ENCODE measurements at places on chromosomes 5 and 9.
A peak's percentile ranks its signal among the peaks of the same experiment; 100 is the strongest.

- no peak for DNase-seq
Observed at GRCh38 chr5:114369680-114370417, 8.0 kb downstream of the KCNN2 start.

DNA sequence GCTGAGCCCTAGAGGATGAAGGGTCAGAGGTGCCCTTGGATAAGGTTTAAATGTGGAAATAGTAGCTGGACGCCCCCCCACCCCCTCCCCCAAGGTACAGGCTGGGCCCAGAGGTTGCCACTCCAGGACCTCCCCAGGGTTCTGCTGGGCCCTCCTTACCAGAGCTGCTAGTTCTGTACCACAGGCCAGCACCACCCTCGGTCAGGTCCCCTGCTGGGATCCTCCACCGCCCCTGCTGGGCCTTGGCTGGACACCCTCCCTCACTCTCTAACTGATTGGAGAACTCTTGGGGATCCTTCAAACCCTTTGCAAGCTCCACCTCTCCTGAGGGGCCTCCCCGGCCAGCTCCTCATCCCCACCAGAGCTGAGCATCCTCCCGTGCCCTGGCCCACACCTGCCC lies 34.9 kb downstream of the PTGES start:
- DNase-seq: no peak

DNA sequence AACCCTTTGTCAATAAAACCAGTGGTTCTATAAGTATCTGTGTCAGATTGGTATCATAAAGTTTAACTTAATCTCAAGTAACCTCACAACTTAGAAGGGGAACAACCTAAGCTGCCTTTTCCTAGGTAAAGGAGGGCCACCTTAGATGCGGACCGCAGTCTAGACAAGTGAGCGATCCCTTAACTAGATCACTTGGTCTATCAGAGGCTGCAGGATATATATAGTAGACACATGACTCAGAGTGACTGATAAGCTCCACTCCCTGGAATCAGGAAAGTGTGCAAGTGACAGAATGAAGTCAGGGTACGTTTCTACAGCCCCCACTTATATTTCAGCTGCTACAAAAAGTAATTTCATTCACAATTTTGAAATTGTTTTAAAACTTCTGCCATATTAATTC lies 7.4 kb downstream of the REEP5 start:
- no peak for DNase-seq

GRCh38 chr9:17225407-17225806 lies 90.6 kb downstream of the CNTLN start:
- DNase-seq: no peak

GRCh38 chr5:150469718-150470469 lies 20.4 kb upstream of the RPS14 start:
- DNase-seq: no peak

GRCh38 chr5:83145241-83145640 lies 67.9 kb downstream of the XRCC4 start:
- DNase-seq: no peak

GRCh38 chr9:88173378-88173999 lies 35.2 kb upstream of the SPATA31C2 start:
- DNase-seq: peak; percentile 32

DNA sequence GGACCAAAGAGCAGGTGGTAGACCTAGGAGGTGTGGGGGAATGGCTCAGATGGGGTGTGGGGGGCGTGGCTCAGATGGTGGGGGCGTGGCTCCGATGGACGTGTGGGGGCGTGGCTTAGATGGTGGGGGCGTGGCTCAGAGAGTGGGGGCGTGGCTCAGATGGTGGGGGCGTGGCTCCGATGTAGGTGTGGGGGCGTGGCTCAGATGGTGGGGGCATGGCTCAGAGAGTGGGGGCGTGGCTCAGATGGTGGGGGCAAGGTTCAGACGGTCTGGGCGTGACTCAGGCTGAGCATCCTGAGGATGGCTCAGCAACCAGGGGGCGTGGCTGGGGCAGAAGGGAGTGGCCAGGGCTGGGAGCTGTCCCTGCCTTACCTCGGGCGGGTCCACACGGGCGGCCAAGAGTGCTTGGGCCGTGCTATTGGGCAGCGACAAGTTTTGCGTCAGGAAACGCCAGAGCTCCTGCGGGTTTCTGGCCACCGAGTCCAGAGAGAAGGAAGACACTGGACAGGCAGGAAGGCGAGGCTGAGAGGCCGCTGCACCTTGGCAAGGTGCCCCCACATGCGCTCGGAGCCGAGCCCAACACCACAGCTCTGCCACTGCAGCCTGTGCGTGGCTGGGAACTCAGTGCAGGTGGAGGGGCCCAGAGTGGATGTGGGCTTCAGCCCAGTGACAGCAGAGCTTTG lies 5.9 kb downstream of the ABCA2 start:
- DNase-seq: peak; percentile 61

GRCh38 chr9:121182101-121182836 lies 19.4 kb downstream of the RAB14 start:
- DNase-seq: no peak

DNA sequence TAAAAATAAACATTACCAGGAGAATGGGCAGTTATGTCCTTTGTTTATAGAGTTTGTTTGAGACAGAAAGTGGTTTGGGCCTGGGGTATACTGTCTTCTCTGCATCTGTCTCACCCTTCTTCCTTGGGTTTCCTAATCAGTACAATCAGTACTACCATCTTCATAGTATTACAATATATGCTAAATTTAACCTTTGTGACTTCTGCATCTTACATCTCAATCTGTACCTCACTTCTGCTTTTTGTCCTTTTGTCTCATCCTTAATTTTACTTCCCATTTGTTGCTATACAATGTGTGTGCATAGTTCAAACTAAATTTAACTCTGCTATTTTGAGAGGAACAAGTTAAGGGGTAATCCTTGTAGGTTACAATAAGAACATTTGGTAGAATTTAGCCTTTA lies 19.6 kb downstream of the FBXO38 start:
- peak; percentile 18 for DNase-seq

DNA sequence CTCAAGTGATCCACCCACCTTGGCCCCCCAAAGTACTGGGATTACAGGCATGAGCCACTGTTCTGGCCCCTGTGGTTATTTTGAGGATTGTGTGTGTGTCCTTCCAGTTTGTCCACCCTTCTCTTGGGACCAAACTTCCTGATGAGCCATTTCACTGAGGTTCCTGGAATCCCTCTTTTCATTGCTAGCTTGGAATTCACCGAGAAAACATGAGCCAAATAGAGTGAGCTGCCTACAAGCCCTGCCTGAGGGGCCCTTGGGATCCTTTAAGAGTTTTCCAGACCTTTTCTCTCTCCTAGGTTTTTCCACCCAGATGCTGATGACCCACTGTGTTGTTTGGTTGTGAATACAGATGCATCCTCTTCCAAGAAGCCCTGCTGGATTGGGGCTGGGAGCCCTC lies 13.2 kb upstream of the KIF12 start:
- DNase-seq: no peak

DNA sequence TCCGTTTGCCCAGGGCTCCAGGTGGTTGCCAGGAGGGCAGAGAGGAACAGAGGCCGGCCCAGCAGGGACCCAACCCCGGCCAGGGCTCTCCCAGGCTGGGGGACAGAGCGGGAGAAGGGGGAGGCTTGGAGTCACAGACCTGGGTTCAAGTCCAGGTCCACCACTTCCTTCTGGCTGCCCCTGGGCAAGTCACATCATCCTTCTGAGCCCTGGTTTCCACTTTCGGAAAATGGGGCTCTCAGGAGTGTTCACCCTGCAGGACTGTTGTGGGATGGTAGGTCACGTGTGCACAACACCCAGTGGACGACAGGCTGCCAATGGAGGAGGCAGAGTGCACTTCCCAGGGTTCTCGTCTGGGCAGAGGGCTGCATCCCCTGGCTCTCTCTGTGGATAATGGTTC lies 245.4 kb downstream of the PBX3 start:
- no peak for DNase-seq

DNA sequence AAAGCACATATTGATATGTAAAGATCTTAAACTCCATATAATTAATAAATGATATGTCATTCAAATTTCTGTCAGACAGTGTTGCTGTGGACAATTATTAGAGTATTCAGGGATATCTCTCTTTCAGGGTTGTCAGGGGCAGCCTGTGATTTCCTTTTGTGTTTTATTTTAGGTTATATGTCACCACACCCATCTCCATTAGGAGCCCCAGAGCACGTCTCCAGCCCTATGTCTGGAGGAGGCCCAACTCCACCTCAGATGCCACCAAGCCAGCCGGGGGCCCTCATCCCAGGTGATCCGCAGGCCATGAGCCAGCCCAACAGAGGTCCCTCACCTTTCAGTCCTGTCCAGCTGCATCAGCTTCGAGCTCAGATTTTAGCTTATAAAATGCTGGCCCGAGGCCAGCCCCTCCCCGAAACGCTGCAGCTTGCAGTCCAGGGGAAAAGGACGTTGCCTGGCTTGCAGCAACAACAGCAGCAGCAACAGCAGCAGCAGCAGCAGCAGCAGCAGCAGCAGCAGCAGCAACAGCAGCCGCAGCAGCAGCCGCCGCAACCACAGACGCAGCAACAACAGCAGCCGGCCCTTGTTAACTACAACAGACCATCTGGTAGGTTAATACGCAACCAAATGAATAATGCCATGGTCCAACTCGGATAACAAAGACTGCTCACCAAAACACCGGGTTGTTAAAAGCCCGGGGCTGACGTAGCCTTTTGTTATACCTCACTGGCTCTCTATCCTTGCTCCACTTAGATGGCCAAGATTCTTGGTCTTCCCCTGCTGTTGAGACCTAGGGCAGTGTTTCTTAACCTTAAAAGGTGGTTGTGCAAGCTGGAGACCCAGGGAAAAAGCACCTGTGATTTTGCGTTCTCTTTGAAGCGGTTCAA lies 24.4 kb downstream of the SMARCA2 start:
- DNase-seq: no peak

- no peak for DNase-seq
Observed at GRCh38 chr9:120480707-120481106, 99.3 kb downstream of the CDK5RAP2 start.

DNA sequence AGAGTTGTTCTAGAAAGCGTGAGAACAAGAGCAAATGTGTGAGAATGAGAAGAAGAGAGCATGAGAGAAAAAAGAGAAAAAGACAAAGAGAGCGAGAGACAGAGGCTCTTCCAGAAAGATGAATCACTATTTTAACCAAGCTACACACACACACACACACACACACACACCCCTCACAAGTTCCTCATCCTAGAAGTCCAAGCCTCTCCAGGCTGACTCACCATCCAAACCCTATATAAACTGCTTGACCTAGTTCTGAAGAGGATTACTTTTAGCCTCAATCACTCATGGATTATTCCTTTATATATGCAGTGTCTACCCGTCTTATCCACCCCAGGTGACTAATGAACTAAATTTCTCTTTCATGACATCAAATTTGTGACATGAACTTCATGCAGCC lies 37.6 kb downstream of the C9orf57 start:
- no peak for DNase-seq

DNA sequence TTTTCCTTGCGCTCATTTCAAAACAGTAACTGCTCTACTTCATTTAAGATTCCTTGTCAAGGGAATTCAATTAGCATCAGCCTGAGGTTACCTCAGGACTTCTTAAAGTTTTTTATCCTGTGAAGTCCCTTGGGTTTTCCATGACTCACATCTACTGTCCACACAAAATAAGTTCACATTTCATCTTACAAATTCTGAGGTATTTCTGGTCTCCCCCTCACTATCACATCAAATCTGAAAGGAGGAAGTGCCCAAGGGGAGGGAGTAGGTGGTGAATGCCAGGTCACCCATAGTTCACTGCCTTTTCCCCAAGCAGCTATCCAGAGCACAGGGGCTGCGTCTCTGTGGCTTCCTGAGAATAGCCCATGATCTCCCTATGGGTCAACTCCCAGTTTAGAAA lies 227.1 kb upstream of the NREP start:
- DNase-seq: peak; percentile 45

GRCh38 chr5:109451146-109451545 lies 41.4 kb upstream of the PJA2 start:
- no peak for DNase-seq

Measured in GM10248 (cell line).